ENCODE measurements at places on chromosomes 1 and 21.
A peak's percentile ranks its signal among the peaks of the same experiment; 100 is the strongest.

DNA sequence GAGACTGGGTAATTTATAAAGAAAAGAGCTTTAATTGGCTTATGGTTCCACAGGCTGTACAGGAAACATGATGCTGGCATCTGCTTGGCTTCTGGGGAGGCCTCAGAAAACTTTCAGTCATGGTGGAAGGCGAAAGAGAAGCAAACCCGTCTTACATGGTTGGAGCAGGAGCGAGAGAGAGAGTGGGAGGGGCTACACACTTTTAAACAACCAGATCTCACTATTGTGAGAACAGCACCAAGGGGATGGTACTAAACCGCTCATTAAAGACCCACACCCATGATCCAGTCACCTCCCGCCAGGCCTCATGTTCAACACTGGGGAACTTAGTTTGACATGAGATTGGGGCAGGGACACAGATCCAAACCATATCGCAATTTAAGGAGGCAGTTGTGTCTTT is 69.4 kb downstream of the PKN2 start:
- DNase-seq: no peak

GRCh38 chr1:202306535-202307345 is 35.0 kb downstream of the UBE2T start:
- DNase-seq: no peak

DNA sequence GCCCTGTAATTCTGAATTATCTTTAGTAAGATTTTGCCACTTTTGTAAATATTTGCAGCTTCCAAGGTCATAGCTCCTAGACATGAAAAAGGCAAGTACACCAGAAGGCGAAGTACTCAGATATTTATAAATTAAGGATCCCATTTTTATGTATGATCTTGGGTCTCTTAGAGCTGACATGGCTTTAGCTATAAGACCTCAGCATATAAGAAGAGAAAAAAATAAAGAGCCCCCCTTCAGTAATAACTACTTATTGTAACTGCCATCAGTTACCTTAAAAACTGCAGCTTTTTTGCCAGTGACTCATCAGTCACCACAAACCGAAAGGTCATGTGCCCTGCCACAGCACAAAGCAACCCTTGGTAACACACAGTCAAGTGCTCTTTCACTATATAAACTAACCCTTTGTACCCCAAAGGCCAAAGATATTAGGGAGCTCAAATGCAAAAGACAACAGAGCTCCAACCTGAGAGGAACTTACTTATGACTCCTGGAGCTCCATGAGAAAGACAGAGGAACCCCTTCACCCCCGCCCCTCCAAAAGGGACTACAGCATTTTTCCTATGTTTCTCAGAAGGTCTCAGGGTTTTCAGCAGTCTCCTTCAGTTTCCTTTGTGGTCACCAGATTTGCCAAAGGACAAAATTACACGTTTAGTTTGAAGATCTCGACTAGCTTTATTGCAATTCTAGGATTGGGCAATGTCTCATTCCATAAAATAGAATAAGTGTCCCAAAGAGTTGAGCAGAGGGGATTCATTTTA is 219.8 kb upstream of the DUSP10 start:
- no peak for DNase-seq

DNA sequence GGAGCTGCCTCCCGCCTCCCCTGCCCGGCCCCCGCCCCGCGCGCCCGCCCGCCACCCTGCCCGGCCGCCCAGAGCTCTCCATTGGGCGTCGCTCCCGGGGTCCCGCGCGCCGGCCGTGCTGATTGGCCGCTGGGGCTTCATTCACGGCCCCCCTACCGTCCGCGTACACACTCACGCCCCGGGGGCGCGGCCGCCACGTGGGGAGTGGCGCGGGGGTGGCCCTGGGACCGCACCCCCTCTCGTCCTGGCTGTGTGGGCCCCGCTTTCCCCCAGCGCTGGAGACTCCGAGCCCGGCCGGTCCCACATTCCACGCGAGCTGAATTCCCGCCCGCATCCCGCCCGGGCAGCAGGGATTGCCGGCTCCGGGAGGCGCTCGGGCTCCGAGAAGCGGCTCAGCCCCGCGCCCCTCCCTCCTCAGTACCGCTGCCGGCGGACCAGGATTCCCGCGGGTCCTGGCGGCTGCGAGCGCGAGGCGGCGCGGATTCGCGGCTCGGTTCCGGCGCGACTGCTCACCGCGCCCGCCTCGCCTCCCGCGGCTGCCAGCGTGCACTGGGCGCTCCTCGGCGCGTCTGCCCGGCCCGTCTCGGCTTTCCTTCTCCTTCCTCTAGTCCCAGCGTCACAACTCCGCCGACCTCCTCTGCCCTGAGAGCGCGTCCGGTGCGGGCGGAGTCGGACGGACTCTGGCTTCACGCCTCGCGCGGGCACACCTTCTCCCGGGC is 450 bp upstream of the POU3F1 start:
- peak; percentile 86 for DNase-seq

DNA sequence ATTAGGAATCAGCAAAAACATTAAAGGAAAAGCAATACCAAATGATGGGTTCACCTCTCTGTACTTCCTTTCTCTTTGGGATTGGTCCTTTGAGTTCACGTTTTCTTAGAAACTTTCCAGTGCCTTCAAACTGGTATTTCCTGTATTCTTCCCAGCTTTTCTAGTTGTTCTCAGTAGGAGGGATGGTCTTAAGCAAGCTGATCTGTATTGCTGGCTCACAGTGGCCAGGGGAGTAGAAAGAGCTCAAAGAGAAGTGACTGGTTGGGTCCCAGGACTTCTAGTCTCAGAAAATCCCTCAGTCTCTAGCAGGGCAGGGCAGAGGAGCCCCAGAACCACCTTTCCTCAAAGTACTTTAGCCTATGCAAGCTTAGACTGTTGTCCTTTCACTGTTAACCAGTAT is 10.1 kb upstream of the USP24 start:
- no peak for DNase-seq

DNA sequence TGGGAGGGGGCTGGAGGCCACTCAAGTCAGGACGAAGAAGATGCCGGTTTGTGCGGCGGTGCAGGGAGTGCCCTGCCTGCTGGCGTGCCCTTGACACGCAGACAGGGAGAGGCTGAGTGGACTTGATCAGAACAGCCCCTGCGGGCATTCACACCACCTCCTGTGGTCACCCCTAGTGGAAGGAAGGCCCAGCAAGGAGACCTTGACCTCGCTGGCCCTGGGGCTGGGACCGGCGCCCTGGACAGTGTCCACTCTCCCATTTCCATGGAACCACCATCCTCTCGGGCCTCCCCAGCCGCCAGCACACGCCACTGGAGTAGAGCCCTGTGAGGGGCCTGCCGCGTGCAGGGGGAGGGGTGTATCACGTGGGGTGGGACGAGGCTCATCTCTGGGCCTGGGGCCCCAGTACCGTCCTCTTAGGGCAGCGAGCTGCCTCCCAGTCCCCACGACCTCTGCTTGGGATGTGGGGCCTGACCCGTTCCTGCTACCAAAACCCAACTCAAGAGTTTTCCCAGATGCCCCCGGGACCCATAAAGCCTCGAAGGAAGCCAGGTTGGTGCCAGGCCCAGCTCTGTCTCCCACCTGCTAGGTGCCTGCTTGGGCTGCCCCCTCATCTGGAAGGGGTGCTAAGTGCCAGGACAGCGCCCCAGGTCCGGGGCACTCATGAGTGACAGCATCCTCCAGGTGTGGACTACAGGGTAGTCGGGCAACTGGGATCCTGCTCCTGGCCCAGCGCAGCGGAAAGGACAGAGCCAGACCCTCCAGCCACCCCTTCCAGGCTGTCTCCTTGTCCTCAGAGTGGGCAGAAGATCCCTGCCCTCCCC is 62.8 kb downstream of the SLX9 start:
- no peak for DNase-seq

GRCh38 chr1:189036628-189037027 is 1441.0 kb downstream of the BRINP3 start:
- no peak for DNase-seq

DNA sequence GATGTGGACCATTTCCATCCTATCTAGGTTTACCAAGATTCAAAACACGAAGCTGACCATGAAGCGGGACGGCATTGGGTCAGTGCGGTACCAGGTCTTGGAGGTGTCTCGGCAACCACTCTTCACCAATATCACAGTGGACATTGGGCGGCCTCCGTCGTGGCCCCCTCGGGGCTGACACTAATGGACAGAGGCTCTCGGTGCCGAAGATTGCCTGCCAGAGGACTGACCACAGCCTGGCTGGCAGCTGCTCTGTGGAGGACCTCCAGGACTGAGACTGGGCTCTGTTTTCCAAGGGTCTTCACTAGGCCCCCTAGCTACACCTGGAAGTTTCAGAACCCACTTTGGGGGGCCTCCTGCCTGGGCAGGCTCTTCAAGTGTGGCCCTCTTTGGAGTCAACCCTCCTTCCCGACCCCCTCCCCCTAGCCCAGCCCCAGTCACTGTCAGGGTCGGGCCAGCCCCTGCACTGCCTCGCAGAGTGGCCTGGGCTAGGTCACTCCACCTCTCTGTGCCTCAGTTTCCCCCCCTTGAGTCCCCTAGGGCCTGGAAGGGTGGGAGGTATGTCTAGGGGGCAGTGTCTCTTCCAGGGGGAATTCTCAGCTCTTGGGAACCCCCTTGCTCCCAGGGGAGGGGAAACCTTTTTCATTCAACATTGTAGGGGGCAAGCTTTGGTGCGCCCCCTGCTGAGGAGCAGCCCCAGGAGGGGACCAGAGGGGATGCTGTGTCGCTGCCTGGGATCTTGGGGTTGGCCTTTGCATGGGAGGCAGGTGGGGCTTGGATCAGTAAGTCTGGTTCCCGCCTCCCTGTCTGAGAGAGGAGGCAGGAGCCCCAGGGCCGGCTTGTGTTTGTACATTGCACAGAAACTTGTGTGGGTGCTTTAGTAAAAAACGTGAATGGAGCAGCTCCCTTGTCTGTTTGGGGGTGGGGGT is 864 bp upstream of the CCDC24 start:
- no peak for DNase-seq

- DNase-seq: no peak
These were observed 28.7 kb upstream of the CRNN start for GRCh38 chr1:152442765-152443164.

DNA sequence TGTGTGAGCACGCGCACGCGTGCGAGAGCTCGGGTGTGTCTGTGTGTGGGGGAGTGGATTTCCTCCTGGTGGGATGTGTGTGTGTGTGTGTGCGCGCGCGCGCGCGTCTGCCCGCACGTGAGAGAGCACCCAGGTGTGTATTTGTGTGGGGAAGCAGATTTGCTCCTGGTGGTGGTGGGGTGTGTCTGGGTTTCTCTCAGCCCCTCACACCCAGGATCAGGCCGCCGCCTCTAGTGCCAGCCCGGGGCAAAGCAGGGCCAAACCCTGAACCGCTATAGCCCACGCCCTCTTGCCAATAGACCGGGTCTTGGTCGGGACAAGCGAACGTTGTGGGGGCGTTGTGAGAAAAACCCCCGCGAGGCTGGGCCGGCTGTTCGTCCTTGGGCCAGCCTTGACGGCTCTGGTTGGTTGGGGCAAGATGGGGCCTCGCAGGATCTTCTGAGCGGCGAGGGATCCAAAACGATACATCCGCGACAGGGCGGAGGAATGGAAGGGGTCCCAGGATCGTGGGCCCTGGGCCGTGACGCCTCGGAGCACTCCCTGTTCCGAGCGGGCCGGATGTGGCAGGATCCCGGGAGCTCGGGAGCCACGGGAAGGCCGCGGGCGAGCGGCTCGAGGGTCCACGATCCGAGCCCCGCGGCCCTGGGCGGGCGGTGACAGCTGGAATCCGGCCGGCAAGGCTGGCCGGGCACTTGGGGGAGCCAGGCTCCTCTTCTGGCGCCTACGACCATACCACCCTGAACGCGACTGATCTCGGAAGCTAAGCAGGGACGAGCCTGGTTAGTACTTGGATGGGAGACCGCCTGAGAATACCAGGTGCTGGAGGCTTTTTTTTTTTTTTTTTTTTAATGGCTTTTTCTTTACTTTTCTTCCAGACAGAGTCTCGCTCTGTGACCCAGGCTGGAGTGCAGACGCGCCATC is 68.2 kb downstream of the RNF187 start:
- DNase-seq: no peak

GRCh38 chr21:36254106-36254941 is 65.7 kb upstream of the MORC3 start:
- no peak for DNase-seq

DNA sequence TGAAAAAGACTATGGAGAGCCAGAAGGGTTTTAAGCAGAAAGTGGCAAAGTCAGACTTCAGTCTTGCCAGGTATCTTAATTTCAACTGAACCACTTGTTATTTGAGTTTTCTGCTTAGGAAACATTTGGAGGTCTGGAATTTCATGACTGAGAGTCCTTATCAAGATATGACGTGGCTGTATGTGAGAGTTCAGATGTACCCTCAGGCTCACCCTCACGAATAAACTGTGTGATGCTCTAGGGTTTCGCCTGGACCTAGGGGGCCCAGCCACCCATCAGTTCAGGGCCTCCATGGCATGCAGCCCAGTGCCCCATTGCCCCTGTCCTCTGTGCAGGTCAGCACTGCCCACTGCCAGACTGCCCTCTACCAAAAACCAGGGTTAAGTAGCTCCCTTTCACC is 30.6 kb upstream of the TADA1 start:
- DNase-seq: no peak

DNA sequence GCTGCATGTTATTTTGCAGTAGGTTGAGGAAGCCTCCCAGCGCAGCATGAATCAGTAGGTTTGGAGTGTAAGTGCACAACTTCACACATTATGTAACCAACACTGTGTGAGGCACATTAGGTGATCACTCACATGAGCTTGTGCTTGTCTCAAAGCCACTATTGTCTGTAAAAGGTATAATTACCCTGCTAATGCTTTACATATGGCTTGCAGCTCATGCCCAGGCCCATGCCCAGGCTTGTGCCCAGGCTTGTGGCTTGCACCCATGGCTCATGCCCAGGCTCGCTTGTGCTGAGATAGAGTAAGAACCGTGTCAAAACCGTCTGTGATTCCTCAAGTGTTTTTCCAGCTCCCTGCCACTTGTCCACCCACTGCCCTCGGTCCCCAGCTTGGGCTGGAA is 596.3 kb downstream of the LTN1 start:
- DNase-seq: no peak

DNA sequence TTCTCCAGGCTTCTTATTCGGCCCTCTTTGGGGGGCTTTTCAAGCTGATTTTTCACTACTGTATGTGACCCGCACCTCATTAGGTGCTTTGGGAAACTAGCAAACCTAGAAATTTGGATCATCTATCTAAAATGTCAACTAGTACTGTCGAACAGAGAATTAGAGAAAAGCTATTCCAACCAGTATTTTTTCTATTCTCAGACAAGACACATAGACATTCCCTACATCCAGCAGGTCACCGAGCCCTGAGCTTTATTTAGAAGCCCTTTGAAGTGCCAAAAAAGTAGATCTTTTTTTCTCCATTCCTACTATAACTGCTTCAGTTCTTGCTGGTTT is 310 bp upstream of the SSR2 start:
- no peak for DNase-seq

GRCh38 chr1:171455967-171456366 is 29.4 kb upstream of the PRRC2C start:
- DNase-seq: no peak

GRCh38 chr1:228898582-228898992 is 163.3 kb downstream of the RHOU start:
- DNase-seq: no peak

- DNase-seq: no peak
These were observed 5.9 kb downstream of the RNF186 start for GRCh38 chr1:19809044-19809750.

GRCh38 chr1:91549041-91549735 is 48.5 kb downstream of the CDC7 start:
- no peak for DNase-seq
